Osteoblast (primary cell): ENCODE measurements at places on chromosomes 7 and 10.

DNA sequence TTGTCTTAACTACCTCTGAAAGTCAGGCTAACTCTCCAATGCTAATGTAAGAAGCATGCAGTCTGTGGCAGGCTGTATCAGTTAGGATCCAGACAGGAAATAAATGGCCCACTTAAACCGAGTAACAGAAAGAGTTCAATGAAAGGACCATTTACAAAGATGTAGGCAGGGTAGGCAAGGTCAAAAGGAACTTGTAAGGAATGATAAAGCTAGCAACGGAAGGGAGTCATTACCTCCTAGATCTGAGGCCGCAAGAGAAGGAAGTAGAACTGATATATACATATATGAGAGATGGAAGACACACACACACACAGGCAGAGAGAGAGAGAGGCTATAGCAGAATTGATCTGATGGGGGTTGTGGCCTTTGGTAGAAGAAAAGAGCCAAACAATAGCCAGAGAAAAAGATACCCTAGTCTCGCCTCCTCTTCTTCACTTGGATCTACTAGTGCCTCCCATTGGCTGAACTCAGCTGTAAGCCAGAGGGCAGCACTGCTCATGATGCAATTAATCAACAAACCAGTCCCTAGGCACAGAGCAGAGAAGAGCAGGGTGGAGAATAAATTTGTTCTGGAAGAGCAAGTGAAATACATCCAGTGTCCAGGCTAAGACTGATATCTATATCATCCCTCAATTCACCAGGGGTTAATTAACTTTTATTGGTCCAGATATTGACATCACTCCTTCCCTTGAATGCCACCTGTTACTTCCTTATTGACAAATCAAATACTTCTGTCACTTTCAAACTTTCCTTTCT lies 91.2 kb downstream of the LSMEM1 start:
- no peaks in the 10 kb centered on the region for H3K27me3 ChIP-seq
- no peaks in the 10 kb centered on the region for H3K36me3 ChIP-seq
- H3K4me1 ChIP-seq, result no peaks in the 10 kb centered on the region
- H3K4me3 ChIP-seq, result no peak overlapping the region
- H3K27ac ChIP-seq, result no peak overlapping the region

GRCh38 chr7:100515072-100515532 lies 23.9 kb upstream of the AGFG2 start:
- no peaks in the 10 kb centered on the region for H3K36me3 ChIP-seq
- peaks cover 12% of the 10 kb centered on the region for H3K4me1 ChIP-seq
- H3K27me3 ChIP-seq, result no peaks in the 10 kb centered on the region
- H3K4me3 ChIP-seq, result no peak overlapping the region
- DNase-seq, result peak; percentile 36

GRCh38 chr7:37482505-37482904 lies 33.8 kb upstream of the ELMO1 start:
- no peaks in the 10 kb centered on the region for H3K4me1 ChIP-seq
- no peak overlapping the region for H3K27ac ChIP-seq
- no peak overlapping the region for H3K4me3 ChIP-seq
- H3K36me3 ChIP-seq, result no peaks in the 10 kb centered on the region
- no peaks in the 10 kb centered on the region for H3K27me3 ChIP-seq

DNA sequence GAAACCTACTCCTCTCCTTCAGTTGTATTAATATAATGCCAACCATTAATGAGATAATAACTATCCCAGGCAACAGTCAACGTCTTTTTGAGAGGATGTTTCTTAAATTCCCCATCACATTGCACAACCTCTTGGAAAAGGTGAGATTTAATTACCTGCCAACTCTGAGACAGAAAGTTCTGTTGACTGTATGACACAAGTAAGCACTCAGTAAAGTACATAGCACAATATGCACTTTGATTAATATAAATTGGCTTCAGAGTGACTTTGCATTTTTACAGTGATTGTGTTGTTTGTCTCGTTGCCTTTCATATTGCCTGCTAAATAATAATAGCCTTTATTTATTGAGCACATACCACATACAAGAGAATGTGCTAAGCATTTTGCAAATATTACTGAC lies 46.7 kb downstream of the CAV1 start:
- no peak for DNase-seq
- no peaks in the 10 kb centered on the region for H3K27me3 ChIP-seq
- peaks cover 61% of the 10 kb centered on the region for H3K4me1 ChIP-seq
- H3K27ac ChIP-seq, result peak overlapping the region; percentile 81

DNA sequence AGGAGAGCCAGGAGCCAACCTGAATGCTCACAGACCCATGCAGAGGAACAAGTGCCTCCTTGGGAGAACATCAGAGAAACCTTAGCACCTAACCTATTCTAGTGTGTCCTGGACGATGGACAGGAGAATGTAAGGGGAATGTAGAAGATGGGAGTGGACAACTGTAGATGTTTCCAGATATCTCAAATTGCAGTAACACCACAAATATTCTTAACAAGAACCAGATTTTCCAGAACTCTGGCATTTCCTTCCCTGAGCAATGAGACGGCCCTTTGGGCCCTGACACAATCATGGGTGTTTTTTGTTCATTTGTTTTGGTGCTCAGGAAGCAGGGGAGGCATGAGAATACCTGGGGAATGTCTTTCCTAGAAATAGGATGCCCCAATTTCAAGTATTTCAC lies 196.1 kb upstream of the PRSS1 start:
- H3K27ac ChIP-seq, result no peak overlapping the region
- no peak overlapping the region for H3K4me3 ChIP-seq
- no peak for DNase-seq
- no peaks in the 10 kb centered on the region for H3K36me3 ChIP-seq
- H3K4me1 ChIP-seq, result peaks cover 38% of the 10 kb centered on the region
- H3K27me3 ChIP-seq, result no peaks in the 10 kb centered on the region

DNA sequence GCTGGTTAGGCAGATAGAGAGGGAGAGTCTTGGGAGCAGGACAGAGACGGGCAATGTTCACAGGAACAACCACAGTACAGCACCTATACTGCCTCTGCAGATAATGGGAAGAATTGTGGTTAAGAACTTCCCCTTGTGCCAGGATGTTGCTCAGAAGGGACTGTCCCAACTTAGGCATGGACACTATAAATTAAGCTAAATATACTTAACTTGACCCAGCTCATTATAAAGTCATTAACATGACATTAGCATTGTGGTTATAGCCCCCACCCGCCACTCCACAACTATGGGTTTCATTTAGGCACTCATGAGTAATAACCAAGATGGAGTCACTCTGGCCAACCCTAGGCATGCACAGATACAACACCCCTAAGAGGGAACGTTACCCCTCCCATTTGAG lies 310.9 kb upstream of the NRG3 start:
- H3K27me3 ChIP-seq, result no peaks in the 10 kb centered on the region
- H3K4me1 ChIP-seq, result no peaks in the 10 kb centered on the region
- no peak overlapping the region for H3K27ac ChIP-seq
- H3K4me3 ChIP-seq, result no peak overlapping the region
- no peak for DNase-seq
- H3K36me3 ChIP-seq, result no peaks in the 10 kb centered on the region

DNA sequence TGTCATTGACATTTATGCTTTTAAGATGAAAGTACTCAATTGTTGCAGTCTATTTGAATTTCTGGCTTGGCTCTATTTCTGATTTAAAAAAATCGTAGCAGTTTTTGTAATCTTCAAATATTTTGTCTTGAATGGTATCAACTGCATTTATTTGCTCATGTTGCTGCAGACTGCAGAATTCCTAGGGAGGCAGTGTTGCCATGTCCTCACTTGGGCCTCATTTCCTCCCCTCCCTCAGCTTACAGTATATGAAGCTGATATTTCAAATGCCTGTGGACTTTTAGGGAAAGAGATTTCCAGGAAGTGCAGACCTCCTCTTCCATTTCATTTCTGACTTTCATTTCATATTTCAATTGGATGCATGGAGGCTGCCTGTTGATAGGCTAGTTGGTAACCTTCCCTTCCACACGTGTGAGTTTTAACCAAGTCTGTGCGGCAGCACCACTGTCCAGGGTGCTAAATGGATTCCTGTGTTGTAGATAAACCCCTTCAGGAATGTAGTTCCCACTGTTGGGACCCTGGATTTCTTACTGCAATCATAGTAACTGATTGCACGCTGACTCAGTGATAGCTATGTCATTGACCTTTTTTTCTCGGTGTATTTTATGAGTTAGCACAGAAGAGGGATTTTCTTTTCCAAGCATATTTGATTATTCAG lies 17.5 kb downstream of the VPS50 start:
- no peak overlapping the region for H3K4me3 ChIP-seq
- no peak overlapping the region for H3K27ac ChIP-seq
- H3K27me3 ChIP-seq, result no peaks in the 10 kb centered on the region
- DNase-seq, result no peak
- no peaks in the 10 kb centered on the region for H3K36me3 ChIP-seq
